ENCODE measurements at places on chromosomes 3 and 15.

- no peak for DNase-seq
These were observed 11.2 kb downstream of the PLA2G4B start for GRCh38 chr15:41849861-41850260.

DNA sequence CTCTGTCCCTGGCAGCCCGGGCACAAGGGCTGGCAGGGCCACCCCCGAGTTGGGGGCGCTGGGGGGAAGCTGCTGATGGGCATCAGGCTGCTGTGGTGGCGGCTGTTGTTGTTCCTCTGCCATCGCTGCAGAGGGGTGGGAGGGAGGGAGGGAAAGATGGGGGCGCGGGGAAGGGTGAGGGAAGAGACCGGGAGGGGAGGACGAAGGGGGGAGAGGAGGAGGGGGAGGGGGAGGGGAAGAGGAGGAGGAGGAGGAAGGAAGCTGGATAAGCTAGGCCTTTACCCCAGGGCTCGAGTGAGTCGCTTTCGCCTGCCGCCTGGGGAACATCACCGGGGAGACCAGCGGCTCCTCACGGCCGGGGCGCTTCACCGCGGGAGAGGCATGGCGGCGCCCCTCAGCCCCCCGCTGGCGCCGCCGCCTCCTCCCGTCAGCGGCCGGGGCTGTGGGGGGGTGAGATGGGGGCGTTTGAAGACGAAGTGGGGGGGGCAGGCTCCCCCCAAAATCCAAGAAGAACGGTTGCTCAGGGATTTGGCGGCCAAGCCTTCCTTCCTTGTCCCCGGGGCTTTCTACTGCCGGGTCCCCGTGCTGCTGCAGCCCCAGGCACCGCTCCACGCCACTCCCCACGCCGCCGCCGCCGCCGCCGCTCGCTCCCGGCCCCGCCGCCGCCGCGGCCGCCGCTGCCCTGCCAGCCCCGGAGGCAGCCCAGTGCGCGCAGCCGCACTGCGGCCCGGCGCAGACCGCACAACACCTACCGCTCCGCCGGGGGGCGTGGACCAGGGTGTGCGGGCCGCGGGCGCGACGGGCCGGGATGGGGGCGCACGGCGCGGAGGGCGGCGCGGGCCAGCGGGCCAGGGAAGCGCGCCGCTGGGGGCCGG, at the start of gene RFX7:
TSS of gene RFX7 (minus strand) at position 717 of the 875 bp plus-strand sequence. CDS start at position 123, 594 bp downstream.
- DNase-seq: peak; percentile 81

- no peak for DNase-seq
These were observed 45.4 kb upstream of the TIPARP start for GRCh38 chr3:156628836-156629618.

- no peak for DNase-seq
These were observed 27.7 kb upstream of the SIAH2 start for GRCh38 chr3:150790629-150791028.

DNA sequence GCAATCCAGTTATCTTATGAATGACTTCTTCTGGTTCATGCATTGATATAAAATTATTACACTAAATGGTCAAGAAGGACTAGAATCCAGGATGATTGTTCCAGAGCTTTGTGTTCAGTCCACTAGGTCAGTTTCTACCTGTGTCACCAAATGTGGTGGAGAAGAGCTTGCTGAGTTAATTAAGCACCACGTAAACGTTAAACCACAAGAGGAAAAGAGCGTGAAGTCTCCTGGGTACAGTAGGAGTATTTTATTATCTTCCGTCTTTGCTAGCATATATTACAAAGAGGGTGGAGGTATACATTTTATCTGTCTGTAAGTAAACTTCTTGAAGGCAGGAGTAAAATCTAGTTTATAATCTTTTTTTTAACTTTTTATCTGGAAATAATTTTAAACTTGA, 23.5 kb downstream of the CHP1 start:
- no peak for DNase-seq

GRCh38 chr3:131690800-131691199, 188.0 kb upstream of the MRPL3 start:
- DNase-seq: no peak

- peak; percentile 11 for DNase-seq
These were observed 525.8 kb upstream of the PROK2 start for GRCh38 chr3:72310419-72311380.

- DNase-seq: no peak
These were observed 5.9 kb downstream of the CPEB1 start for GRCh38 chr15:82641129-82641798.

GRCh38 chr3:195573611-195574496, 9.9 kb downstream of the APOD start:
- DNase-seq: no peak

DNA sequence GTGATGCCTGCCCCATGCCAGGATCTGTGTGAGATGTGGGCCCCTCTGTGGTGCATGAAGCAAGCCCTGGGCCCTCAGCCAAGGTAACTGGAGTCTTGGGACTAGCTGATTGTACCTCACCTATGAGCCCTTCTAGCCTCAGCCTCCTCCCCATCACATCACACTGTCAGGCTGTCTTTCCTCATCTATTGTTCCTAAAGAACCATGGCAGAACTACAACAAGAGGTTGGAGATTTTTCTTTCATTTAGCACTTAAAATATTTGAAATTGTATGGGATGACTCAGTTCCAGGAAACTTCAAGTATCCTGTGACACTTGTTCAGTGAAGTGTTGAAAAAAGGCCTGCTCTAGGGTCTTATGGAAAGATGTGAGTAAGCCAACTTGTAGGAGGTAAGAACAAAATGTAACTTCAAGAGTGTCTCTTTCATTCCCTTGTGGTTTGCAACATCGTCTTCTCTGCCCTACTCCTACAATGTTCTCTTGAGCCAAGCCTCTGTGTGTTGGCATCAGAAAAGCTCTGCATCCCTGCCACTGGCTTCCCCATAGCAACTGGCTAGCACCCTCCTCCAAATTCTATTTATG, 58.7 kb upstream of the TIPARP start:
- DNase-seq: no peak

DNA sequence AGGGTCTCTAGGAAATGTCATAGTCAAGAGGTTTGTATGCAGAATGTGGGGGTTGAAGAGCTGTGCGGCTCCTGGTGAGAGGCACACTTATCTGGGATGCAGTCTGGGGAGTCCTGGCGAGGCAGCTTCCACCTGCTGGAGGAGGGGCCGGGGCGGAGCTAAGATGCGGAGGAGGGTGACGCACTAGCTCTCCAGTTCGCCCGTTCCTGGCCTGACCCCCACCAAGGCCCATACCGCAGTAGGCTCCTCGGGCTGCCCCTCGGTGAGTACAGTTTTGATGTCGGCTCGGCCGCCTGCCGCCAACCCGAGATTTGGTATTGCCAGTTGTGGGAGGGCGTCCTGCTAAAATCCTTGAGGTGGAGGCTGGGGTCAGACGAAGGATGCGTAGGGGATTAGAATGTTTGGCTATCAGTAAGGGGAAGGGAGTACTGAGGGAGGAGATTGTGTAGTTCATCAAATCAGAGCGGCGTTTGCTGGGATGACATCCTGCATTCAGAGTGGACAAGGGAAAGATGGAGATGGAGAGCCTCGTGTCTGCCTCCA, at the start of gene SCG5:
TSS of gene SCG5 (plus strand) at position 194 of the 543 bp plus-strand sequence. CDS start 1,883 bp downstream, outside the sequence.
- no peak for DNase-seq

GRCh38 chr15:70036585-70037291, 61.0 kb downstream of the TLE3 start:
- DNase-seq: no peak

- DNase-seq: no peak
These were observed 39.2 kb downstream of the CCK start for GRCh38 chr3:42226470-42227425.

GRCh38 chr15:70453238-70453637, 310.1 kb downstream of the UACA start:
- no peak for DNase-seq

GRCh38 chr15:67004142-67004541, 61.3 kb upstream of the SMAD3 start:
- no peak for DNase-seq

DNA sequence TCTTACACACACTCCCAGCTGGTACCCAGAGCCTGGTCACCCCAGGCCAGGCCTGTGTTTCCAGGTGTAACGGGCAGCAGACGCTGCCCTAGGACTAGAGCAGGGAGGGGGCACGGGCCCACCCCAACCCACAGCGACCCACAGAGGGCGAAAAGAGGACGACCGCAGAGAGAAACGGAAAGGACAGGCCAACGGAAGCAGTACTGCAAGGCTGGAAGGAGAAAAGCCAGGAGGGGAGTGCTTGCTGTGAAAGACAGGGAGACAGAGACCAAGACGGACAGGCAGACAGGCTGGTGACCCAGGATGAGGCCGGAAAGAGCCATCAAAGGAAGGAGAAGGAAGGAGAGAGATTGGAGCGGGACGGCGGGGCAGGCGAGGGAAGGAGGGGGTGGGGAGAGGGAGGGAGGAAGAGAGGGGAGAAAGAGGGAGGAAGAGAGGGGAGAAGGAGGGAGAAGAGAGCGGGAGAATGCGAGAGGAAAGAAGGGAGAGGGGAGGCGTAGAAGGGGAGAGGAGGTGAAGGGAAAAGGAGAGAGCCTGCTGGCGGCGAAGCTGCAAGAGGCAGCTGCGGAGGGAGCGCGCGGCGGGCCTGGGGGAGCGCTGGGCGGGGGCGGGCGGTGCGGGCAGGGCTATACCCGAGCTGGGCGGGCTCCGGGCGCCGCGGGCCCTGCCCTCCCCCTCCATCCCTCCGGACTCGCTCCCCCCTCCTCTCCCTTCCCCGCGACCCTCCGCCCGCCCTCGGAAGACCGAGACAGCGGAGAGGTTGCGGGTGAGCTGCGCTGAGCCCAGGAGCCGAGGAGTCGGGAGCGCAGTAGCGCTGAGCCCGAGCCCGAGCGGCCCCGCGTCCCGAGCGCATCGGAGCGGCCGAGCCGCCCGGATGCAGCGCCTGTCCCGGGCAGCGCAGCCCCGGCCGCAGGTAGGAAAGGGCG, at the start of gene SLC6A1:
TSS of gene SLC6A1 (plus strand) at position 732 of the 926 bp plus-strand sequence. CDS start 24,464 bp downstream, outside the sequence.
- DNase-seq: no peak

DNA sequence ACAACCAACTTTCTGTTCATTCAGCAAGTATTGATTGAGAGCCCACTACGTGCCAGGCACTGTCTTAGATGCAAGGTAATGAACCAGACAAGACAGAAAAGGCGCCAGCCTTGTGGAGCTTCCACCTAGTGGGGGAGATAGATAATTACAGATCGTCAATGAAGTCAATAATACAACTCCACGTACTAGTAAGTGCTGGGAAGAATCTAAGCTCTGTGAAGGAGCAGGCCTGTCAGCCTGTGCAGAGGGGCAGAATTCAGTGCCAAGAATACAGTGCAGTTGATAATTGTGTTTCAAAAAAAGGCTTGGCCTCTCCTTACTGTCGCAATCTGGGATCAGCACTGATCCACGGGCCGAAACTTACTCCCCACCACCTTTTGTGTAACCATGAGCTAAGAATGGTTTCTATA, 186.3 kb downstream of the FEZF2 start:
- DNase-seq: no peak

DNA sequence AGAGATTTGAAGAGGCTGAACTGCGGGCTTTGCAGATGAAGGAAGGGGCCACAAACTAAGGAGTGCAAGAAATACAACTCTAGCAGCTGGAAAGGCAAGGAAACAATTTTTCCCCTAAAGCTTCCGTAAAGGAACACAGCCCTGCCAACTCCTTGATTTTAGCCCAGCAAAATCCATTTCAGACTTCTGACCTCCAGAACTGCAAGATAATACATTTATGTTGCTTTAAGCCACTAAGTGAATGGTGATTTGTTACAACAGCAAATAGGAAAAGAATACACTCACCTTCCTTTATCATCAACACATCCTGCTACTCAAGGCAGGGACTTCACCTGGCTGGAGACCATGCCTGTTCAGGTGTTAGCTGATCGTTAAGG, 119.3 kb upstream of the NR2E3 start:
- no peak for DNase-seq

GRCh38 chr3:31431321-31431720, 101.4 kb upstream of the STT3B start:
- no peak for DNase-seq

GRCh38 chr15:68789091-68789490, 31.6 kb downstream of the ANP32A start:
- DNase-seq: no peak

DNA sequence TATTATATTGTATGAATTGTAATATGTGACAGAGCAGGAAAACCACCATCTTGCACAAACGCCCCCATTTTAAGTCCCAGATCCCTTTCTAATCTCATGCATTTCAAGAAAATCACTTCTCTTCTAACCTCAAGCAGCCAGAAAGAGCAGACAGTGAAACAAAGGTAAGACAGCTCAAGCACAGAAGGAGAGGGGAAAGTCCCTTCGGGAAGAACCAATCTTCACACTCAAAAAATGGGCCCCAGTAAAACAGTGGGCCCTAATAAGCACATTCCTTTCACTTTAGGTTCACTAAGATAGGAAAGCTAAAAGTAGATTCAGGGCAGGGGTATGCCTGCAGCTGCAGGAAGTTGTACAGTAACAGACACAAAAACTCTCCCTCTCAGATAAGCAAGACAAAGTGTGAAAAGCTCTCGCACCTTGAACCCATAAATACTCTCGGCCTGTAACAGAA, 1268.7 kb downstream of the SI start:
- no peak for DNase-seq

- no peak for DNase-seq
These were observed 19.8 kb downstream of the TRPM1 start for GRCh38 chr15:31081588-31082250.

- DNase-seq: no peak
These were observed 1.2 kb downstream of the EOGT start for GRCh38 chr3:69012100-69012799.

DNA sequence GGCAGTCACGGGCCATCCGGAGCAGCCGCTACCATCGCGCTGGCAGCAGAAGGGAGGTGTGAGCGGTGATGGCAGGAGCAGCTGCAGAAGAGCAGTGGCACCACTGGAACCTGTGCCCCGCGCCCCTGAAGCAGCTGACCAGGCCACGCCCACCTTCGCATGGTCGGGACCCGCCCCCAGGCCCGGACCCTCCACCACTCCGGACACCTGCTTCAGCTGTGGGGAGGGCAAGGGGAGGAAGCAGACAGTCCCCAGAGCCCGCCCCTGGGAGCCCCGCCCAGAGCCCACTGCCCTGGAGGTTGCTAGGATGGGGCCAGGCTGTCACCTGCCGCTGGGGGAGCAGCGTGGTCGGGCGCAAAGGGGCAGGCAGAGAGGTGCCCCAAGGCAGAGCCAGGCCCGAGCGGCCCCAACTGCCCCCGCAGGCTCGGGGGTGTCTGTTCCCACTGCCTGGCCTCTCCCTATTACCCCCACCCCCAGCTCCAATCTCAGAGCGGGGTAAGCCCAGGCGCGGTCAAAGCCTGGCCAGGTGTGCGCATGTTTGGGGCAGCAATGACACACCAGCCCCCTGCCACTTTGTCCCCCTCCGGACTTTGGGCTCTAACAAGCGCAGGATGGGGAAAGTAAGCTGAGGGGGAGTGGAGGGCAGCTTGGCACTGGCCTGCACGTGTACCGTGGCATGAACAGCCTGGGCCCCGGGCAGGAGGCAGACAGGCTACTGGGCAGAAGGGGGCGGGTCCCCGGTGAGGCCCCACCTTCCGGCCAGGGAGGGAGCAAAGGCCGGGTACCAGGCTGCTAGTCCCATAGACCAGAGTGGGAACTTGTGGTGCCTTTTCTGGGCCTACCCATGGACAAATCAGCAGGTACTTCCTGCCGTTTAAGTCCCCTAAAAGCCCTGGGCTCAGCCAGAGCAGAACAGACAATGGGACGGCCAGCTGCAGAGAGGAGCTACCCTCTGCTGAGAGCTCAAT, 8.7 kb downstream of the SPCS1 start:
- DNase-seq: no peak
